ENCODE measurements at places on chromosomes 6 and 20. TPM values are rescaled to one million over a fixed set of nuclear protein-coding genes. Genes with fewer than 3 reads are reported as not detected.

ARFRP1 gene
- total RNA-seq: 65.7 TPM

GUCA1A gene
- not detected for total RNA-seq

SLC12A5 gene
- total RNA-seq: 3.4 TPM

CRISP2 gene
- total RNA-seq: not detected

GRCh38 chr6:145142958-145143357 lies 592.4 kb downstream of the EPM2A start:
- DNase-seq: no peak

- DNase-seq: peak; percentile 71
Measured at GRCh38 chr6:148611213-148611612, 135.6 kb upstream of the UST start.

DNA sequence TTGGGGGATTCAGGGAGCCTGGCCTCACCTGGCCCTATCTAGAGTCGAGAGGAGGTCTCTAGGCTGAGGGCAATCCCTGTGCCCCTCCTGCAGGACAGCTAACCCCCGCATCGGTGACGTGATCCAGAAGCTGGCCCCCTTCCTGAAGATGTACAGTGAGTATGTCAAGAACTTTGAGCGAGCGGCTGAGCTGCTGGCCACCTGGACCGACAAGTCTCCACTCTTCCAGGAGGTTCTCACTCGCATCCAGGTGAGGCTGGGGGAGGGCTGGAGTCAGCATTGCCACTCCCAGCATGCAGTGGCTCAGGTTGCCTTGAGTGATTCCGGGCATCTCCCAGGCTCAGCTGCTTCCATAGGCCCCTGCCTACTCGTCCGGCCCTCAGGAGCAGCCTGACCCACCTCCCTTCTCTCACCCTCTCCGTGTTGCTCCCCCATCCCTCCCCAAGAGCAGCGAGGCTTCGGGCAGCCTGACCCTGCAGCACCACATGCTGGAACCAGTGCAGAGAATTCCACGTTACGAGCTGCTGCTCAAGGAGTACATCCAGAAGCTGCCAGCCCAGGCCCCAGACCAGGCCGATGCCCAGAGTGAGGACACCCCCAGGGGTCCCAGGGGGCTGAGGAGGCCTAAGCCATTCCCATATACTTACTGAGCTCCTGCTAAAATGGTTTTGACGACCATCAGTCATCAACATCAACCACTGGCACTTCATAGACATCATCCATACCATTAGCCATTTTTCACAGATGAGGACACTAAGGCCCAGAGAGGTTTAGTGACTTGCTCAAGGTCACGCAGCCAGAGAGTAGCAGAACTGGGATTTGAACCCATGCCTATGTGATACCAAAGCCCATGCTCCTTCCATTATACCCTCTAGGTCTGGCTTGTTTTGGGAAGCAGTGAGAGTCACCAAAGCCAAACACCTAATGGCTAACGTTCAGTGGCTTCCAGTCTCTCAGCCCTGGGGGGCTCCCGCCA lies 8.3 kb downstream of the FGD2 start:
- no peak for DNase-seq

DNA sequence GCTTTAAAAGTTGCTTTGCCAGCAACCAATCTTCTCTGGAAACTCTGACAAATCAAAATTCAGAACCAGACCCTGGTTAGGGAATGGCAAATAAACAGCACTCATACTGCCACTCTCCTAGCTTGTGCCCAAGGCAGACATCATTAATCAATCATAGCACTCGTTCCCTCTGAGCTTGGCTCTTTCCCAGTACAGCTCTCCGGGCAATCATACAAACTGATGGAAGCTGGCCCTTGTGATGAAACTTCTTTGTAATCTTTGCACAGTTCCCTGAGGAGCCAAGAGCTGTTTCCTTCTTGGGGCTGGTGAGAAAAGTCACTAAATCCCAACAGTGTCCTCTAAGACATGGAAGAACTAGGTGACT lies 34.7 kb downstream of the KIAA1755 start:
- DNase-seq: no peak

- DNase-seq: no peak
Measured at GRCh38 chr6:146444189-146444588, 99.4 kb upstream of the RAB32 start.

DNA sequence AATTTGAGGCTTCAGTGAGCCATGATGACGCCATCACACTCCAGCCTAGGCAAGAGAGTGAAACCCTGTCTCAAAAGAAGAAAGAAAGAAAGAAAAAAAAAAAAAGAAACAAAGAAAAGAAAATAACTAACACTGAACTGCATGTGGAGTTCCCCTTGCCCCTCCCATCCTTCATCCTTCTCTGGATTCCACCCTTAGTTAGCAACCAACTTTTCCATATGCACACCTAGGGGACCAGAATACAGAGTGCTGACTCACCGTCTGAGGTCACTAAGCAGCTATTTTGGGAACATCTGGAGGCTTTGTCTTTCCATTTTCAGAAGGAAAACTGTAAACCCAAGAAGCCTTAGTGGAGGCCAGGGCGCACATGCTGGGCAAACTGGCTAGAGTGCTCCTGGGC lies 257.4 kb downstream of the MAFB start:
- peak; percentile 53 for DNase-seq

DNA sequence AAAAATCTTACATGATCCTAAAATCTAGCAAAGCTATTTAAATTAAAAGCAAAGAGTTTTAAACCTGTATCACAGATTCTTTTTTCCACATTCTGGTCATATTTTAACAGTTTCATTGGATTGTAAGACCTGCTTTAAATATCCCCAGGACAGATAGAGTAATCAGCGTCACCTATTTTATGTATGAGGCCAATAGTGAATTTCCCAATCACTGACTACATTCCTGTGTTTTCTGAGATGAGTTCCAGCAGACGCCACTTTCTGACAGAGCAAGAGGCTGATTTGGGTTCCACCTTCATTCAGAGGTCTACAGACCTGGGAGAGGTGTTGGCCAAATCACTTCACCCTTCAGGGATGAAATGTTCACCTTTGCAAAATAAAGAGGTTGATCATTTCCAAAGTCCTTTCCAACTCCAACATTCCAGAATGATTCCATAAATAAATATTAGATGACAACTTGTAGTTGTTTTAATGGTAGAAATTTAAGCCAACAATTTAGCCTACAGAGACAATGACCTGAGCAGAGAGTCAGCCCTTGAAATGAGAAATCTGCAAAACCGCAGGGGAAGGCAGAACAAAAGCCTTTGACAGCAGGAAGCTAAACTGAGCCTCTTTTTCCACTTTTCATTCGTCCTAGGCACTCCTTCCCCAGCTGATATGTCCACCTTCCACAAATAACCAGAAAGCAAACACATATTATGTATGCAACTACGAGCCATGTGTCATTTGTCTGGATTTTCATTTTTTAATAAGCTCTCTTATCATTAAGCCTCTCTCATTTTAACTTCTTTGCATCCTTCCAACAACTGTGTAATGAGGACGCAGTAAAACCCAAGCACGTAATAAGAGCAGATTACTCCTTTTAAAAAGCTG lies 105.2 kb downstream of the TFAP2A start:
- DNase-seq: no peak

GRCh38 chr6:2563635-2564034 lies 187.1 kb downstream of the MYLK4 start:
- no peak for DNase-seq

DNA sequence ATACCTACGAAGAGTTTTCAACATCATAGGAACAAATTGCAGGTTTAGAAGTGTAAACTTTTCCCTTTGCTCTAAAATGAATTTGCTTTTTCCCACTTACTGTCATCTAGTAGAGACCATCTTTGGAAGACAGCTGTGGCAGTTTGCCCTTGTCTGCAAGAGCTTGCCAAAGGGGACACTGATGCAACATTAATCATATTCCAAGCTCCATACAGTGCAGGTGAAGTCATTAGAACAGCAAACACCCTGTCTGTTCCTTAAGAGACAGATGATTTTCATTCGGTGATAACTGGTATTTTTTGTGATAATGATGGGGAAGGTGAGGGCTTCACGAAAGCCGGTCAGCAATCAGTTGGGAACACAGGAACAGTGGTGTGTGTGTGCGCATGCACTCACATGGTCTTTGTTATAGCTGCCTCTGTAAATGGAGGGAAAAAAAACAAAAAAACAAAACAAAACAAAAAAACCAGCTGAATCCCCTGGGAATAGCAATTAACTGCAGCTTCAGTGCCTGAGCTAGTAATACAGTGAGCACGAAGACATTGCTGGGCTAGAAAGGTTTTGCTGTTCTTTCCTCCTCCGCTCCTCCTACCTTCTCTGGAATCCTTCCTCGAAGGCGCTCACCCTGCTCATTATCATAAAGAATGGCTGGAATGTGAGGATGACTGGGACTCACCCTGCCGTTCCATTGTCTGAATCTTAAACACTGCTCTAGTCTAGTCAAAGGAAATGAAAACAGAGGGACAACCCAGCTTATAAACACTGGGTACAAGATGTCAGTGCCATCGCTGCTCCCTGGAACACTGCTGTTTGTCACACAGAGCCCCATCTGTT lies 35.2 kb upstream of the KIF13A start:
- DNase-seq: peak; percentile 67
